ENCODE measurements at places on chromosomes 12 and 14.
A peak's percentile ranks its signal among the peaks of the same experiment; 100 is the strongest.

- peak; percentile 67 for DNase-seq
These were observed 229.1 kb upstream of the PELI2 start for GRCh38 chr14:55889124-55889523.

DNA sequence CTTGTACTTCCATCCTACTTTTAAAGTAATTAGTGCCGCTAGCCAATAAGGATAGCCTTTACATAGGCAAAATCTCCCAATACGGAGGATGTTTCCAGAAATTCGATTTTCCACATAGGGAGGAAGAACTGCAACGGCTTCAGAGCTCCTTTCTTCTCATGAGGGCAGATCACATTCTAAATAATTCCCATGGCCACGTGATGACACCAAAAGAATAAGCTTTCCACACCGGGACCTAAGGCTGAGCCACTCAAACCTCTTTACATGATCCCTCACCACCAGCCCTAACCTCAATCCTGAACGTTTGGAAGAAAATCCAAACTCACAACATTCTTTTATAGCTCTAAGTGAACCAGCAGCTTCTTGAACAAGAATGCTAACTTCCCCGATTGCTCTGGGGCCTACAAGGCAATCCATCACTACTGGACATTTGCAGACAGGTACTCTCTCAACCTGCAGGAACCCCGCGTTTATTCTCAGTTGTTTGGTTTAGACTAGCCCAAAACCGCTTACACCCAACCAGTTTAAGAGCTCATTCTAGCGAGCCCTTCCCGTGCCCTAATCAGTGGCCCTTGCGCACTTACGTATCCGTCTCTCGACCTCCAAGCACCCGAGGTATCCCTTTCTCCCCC is 884 bp downstream of the CAPRIN2 start:
- peak; percentile 22 for DNase-seq

- no peak for DNase-seq
These were observed 34.5 kb downstream of the SSPN start for GRCh38 chr12:26229910-26230309.

GRCh38 chr12:16588812-16589211 is 17.1 kb downstream of the LMO3 start:
- DNase-seq, result no peak

- DNase-seq, result no peak
These were observed 234.3 kb upstream of the PLEKHG7 start for GRCh38 chr12:92468358-92469020.

DNA sequence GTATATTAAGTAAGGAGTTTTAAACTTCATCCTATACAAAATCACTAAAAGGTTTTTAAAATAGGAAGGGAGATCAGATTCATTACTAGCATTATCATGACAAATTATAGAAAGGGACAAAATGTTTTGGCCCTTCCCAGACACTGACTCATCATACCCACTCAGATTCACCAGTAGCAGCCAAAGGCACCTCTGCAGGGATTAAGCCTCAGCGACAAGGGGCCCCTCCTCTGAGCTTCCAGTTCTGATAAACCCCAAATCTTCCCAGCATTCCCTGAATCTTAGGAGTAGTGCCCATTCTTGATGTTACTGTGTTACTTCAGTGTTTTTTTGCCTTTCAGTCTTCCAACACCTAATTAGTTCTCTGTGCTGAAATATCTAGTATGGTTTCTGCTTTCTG is 14.5 kb downstream of the KRAS start:
- no peak for DNase-seq
